ENCODE measurements at places on chromosomes 3 and 15. TPM values are rescaled to one million over a fixed set of nuclear protein-coding genes. Genes with fewer than 3 reads are reported as not detected.

ITIH3 gene
- not detected for total RNA-seq

HIGD2B gene
- not detected for total RNA-seq

EPHB1 gene
- total RNA-seq: 1.9 TPM

ABHD17C gene
- 7.5 TPM for total RNA-seq

TGM5 gene
- total RNA-seq: not detected

COLQ gene
- not detected for total RNA-seq

PIGZ gene
- total RNA-seq: 12.7 TPM

WWTR1 gene
- total RNA-seq: 130 TPM

PROS1 gene
- total RNA-seq: 2.7 TPM

ALG1L2 gene
- not detected for total RNA-seq

FBXO40 gene
- not detected for total RNA-seq

SPRED1 gene
- 11.2 TPM for total RNA-seq

LIPC gene
- total RNA-seq: 4.0 TPM

MUC20 gene
- total RNA-seq: 0.17 TPM

ABTB1 gene
- total RNA-seq: 23.7 TPM

SLC28A2 gene
- total RNA-seq: not detected

TM4SF18 gene
- 5.9 TPM for total RNA-seq

PLAAT1 gene
- 6.0 TPM for total RNA-seq

DAZL gene
- total RNA-seq: not detected

PCNP gene
- total RNA-seq: 52.2 TPM

SNTN gene
- total RNA-seq: not detected

RHCG gene
- total RNA-seq: not detected

FOXL2NB gene
- total RNA-seq: 1.4 TPM

LRTM1 gene
- total RNA-seq: not detected

AGTR1 gene
- total RNA-seq: 0.03 TPM

GOLGA8S gene
- not detected for total RNA-seq

IRAK2 gene
- total RNA-seq: 8.3 TPM

CPLX3 gene
- not detected for total RNA-seq

TRPC1 gene
- 29.7 TPM for total RNA-seq

SSUH2 gene
- 6.4 TPM for total RNA-seq

DUOX2 gene
- total RNA-seq: not detected

CYP1A2 gene
- not detected for total RNA-seq

TUSC7 gene
- total RNA-seq: not detected

PEX5L gene
- total RNA-seq: 15.2 TPM

NCKIPSD gene
- 25.1 TPM for total RNA-seq

CHRM5 gene
- total RNA-seq: not detected

PPIP5K1 gene
- total RNA-seq: 4.5 TPM

ARHGEF26 gene
- 0.88 TPM for total RNA-seq

GOLIM4 gene
- total RNA-seq: 22.4 TPM

RTP1 gene
- not detected for total RNA-seq

POTEB3 gene
- total RNA-seq: not detected

ROPN1 gene
- total RNA-seq: not detected

SAMD7 gene
- not detected for total RNA-seq

GOLGA6B gene
- total RNA-seq: not detected

RNF123 gene
- 14.3 TPM for total RNA-seq

ZNF660 gene
- not detected for total RNA-seq

Measured in Caki2 (cell line).